Activated T-cell treated with anti-CD3 and anti-CD28 coated beads for 24 hours (primary cell): ENCODE measurements at places on chromosomes 5 and 9.
A peak's percentile ranks its signal among the peaks of the same experiment; 100 is the strongest.

GRCh38 chr9:133135146-133135745 lies 14.2 kb upstream of the RALGDS start:
- DNase-seq: peak; percentile 53

DNA sequence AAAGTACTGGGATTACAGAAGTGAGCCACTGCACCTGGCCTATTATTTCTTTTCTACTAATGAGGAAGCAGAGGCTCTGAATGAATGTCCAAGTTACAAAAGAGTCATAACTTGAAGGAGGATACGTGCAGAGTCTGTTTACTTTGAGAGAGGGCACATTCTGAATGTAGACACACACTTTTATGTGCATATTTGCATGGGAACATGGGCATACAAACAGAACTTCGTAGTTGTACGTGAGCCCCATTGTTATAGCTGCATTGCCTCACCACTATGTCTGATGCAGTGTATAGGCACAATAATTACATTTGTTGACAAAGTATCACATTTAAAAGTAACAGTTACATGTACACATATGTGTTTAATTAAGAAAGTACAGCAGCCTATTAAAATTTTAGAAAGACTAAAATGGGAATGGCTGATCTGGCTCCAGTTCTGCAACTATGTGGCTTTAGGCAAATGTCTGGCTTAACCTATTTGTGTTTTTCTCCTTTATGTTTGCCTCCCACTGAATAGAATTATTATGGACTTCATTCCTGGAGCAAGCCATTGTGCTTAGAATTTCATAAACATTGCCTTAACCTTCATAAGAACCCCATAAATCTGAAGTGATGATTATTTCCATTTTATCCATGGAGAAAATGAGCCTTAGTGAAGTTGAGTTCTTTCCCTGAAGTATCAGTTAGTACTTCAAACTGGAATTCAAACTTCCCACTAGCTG lies 3.0 kb upstream of the DPYSL3 start:
- DNase-seq: no peak

DNA sequence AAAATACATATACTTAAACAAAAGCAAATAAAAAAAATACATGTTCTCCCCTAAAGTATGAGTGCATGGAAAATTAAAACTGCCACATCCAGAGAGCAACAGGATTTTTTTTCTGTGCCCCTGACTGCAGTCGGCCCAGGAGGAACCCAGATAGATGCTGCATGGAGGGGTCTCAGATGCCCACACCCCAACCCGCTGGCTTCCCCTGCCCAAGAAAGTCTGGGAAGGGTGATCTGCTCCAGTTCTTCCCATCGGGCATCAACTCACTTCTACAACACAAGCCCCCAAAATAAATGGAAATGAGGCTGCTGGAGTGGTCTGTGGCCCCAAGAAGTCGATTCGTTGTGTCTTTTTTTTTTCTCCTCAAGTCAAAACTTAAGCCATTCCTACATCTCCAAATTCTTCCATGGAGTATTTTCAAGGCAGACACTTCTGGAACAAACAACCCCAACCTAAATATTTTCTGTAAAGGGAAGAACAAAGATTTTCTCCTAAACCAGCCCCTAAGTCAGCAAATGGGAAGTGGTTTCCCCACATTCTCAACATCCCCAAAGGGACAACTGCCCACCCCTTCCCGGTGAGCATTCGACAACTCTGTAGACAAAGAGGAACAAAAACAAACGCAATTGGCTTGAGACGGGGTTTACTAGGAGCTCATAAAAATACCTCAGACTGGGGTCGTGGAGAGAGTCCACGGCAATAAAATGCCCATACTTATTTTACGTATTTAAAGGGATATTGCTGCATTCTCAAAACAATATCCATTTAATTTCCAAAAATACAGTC lies 46.7 kb downstream of the ROR2 start:
- DNase-seq: no peak

DNA sequence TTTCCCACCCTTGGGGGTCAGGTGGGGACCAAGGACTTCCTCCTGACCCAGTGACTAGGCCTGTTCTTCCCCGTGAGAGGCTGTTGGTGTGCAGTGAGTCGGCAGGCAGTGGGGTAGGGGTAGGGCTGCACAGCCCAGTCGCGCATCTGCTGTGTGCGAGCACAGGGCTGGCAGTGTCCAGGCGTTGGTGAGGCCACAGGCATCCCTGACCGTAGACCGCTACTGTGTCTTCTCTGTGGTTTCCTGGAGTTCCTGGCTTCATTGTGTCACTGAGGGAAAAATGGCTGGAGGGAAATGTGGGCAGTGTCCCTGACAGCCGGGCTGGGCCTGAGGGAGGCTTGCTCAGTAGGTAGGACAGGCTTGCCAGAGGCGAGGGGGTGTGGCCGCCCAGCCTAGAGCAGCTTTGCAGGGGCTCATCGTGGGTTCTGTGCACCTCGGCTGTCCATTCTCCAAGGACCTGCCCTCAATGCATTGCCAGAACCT lies 95.4 kb downstream of the CACNA1B start:
- DNase-seq: no peak

GRCh38 chr5:175470781-175471180 lies 7.6 kb upstream of the SFXN1 start:
- no peak for DNase-seq

DNA sequence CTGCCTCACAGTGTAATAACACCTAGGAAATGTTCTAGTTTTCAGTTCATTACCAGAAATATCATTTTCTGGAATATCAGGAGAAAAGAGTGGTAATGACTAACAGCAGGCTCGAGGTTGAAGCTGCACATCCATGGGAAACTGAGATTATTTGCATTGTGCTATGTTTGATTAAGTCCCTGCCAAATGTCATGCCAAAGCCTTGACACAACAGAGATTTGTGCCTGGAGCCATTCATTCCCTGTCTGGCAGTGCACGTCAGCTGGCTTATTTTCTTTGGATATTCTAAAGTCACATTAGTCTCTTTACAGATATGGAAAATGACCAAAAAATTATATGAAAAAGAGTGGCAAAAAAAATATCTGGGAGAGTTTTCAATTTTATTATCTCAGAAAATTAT lies 848.0 kb downstream of the PTPRD start:
- no peak for DNase-seq

DNA sequence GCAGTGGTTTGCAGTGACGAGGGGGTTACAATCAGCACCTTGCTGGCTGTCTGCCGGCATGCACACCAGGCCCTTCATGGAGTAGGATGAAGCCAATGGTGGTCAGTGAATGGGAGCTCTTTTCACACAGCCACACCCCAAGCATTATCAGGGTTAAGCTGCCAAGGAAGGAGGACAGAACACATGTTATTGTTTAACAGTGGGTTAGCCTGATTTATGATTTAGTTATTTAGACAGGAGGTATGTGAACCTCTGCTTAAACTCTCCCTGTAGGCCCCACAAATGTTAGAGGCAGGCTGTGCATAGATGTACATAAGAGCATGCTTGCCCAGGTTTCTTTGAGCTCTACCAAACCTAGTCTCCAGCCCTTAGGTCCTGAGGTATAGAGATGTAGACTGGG lies 262.9 kb downstream of the SPOCK1 start:
- DNase-seq: no peak

DNA sequence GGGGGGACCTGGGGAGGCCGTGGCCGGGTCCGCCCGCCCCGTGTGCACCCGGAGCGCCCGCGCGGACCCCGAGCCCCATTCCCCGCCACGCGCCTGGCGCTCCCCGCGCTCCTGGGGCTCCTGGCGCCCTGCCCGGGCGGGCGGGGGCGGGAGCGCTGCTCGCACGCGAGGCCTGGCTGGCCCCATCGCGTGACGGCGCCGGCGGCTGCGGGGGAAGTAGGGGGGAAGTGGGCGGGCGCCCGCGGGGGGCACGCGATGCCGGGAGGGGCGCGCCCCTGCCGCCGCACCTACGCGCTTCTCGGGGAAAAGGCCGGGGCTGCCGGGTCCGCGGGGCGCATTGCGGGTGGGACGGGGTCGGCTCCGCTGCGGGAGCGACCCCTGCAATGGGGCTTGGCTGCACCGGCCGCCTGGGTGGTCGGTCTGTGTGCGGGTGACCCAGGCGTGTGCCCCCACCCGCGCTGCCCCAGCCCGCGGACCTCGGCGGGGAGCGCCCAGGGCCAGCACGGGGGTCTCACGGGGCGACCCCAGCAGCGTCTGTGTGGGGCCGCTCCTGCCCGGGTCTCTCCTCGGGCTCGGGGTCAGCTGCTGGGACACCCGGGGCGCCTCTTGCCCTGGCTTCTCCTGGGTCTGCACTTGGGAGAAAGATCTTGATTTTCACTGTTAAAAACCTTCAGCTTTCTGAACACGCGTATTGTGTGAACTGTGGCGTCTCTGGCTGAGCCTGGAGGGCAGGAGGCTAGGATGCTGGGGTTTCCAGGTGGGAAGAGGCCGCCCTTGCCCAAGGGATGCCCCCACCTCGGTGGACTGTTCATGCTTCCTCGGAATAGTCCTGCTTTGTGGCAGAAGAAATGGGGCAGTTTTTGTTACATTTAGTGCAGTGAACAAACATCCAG lies 52.4 kb downstream of the AHRR start:
- DNase-seq: peak; percentile 77

DNA sequence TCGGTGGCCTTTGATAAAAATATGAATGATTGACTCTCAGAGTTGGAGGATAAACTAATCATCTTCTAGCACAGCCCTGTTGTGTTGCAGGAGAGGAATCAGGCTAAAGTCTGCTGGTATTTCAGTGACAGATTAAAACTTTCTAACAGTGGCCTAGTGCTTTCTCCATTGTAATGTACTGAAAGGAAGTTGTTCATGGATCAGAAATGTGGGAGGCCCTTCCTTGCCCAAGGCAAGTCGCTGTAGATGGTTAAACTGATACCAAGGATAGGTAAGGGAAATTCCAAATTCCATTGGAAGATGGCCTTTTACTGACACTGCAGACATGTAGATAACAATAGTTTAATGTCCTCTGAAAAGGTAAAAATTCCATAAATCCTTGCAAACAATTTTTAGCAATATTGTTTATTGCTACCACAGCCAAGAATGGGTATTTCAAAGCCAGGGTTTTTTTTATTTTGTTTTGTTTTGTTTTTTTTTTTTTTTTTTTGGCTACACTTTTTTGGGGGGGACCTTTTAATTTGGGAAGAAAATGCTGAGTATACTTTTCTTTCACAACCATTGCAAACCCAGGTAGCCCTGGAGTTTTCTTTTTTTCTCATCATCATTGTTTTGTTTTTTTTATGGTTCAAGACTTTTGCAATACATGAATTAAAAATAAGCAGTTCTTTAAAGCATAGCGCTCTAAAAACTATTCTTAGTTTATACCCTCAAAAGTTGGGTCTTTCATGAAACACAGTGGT lies 35.5 kb downstream of the WDR36 start:
- no peak for DNase-seq

- DNase-seq: no peak
Measured at GRCh38 chr9:83005361-83005760, 57.6 kb downstream of the RASEF start.

DNA sequence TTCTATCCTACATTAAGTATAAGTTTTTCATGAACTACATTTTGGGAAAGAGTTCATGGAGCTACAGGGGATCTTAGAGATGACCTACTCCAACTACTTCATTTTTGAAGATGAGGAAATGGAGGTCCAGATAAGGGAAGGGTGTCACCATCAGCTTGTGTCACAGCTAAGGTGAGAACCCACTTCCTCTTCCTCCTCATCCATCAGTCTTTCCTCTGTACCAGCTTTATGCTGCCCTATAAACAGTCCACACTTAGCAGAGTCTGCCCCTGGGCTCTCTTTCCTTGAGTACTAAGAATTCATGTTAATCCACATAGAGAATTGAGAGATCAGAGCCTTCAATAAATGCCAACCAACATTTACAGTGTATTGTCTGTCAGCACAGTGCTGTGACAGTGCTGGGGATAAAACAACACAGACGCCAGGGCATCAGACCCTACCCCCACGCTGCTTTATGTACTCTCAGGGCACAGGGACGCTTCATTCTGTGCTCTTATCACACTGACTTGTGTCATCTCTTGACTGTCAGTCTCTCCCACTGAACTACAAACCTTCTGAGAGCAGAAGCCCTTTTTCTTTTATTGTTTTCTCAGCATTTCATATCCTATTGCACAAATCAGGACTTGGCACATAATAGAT lies 22.1 kb downstream of the ADRB2 start:
- DNase-seq: no peak

- DNase-seq: no peak
Measured at GRCh38 chr9:113566016-113566711, 102.6 kb downstream of the RGS3 start.

GRCh38 chr5:158174026-158174425 lies 315.1 kb upstream of the CLINT1 start:
- DNase-seq: no peak

- no peak for DNase-seq
Measured at GRCh38 chr5:145682197-145682899, 152.8 kb downstream of the PRELID2 start.

GRCh38 chr5:153952893-153953292 lies 85.8 kb downstream of the FAM114A2 start:
- no peak for DNase-seq

DNA sequence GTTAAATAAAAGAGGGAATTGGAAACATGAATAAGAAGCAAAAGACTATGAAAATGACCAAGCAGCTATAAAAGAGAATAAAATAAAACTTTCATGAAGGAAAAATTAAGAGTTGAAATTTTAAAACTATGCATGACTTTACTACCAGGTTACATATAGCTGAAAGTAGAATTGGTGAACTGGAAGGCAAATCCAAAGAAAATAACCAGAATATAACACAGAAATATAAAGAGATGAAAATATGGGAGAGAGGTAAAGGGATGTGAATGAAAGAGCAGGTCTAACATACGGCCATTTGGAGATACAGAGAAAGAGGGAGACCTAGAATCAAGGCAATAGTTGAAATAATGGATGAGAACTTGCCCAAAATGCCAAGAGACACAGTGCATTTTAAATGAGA lies 42.9 kb upstream of the TDRD7 start:
- DNase-seq: no peak

DNA sequence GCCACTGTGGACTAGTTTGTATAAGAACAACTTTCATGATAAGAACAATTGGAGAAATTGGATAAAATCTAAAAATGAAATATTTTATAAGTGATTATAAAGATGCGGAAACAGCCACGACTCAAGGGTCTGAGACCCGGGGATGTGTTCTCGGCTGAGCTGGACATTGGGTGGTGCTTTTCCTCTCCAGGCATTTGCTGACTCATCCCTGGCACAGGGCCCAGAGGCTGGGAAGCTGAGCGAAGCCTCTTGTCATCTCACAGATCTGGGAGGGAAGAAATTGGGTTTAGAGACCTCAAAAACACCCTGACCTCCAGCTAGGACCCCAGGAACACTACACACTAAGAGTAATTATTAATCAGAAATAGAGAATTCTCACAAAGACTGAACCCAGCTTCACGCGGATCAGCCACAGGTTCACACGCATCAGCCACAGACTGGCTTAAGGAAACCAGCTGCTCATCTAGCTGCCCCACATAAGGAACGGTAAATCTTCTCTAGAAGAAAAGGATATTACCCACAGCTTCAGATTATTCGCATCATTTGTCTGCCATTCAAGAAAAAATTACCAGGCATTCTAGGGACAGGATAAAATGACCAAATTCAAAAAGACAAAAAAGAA lies 2.8 kb upstream of the OR2V1 start:
- no peak for DNase-seq

DNA sequence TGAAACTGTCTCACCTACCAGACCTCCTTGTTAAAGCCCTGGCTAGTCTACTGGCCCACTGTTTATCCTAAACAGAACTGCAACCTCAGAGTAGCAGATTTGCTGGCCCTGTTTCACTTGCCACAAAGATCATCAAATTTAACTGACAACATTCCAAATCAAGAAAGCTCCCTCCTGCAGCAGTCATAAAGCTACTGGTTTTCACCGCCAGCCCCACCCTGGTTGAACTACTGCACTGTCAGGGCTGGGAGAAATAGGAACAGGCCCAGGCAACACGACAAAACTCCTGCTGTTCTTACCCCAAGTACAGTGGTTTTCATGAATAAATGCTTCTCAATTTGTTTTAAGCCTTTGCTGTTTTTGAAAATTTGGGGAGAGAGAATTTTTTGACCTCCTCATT lies 63.0 kb downstream of the NR6A1 start:
- DNase-seq: no peak
